ENCODE measurements at places on chromosomes 3 and 15.

- DNase-seq = no peak
Measured at GRCh38 chr15:49686599-49686998, 65.8 kb downstream of the DTWD1 start.

DNA sequence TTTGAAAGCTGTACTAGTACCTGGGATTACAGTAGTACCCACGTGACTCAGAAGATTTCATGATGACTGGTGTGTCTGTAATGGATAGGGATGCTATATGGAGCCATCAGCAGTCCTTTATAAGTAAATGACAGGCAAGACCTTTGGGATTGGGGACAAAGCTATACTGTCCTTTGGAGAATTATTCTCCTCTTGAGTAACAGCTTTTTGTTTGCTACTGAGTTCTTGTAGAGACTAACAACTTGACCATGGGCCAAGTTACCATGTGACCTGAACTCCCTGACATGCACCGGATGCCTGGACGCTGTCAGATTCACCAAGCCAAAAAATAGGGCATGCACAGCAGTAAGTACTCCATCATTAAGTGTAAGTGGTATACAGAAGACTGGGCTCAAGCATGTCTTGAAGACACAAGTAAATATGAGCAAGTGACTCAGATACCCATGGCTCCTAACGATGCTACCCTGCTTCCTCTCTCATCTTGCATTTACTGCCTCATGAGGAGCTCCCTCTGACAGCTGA is 12.9 kb downstream of the SEC11A start:
- DNase-seq = no peak

GRCh38 chr3:177883957-177884356 is 652.3 kb upstream of the KCNMB2 start:
- no peak for DNase-seq

- no peak for DNase-seq
Measured at GRCh38 chr3:157128771-157129681, 30.9 kb downstream of the CCNL1 start.

GRCh38 chr3:198032039-198032936 is 72.3 kb downstream of the LMLN start:
- no peak for DNase-seq

GRCh38 chr3:140290105-140290504 is 355.1 kb downstream of the CLSTN2 start:
- no peak for DNase-seq

- no peak for DNase-seq
Measured at GRCh38 chr15:58212909-58213526, 74.8 kb downstream of the AQP9 start.

DNA sequence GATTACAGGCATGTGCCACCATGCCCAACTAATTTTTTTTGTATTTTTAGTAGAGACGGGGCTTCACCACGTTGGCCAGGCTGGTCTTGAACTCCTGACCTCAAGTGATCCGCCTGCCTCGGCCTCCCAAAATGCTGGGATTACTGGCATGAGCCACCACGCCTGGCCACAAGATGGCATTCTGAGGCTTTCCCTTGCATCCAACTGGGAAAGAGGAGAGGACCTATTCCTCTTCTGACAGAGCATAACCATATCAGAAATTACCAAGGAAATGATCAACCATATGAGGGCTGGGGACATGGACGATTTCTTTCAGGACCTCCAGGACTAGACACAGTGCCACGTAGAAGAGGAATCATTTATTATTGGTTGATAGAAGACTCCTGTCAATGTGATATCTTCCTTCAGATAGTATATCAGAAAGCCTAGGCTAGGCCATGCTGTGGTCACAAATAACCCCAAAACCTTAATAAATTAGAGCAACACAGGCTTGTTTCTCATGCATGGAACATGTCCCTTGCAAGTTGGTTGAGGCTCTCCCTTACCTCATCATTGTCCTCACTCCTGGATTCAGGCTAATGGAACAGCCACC is 372.3 kb upstream of the IL12A start:
- DNase-seq = no peak

DNA sequence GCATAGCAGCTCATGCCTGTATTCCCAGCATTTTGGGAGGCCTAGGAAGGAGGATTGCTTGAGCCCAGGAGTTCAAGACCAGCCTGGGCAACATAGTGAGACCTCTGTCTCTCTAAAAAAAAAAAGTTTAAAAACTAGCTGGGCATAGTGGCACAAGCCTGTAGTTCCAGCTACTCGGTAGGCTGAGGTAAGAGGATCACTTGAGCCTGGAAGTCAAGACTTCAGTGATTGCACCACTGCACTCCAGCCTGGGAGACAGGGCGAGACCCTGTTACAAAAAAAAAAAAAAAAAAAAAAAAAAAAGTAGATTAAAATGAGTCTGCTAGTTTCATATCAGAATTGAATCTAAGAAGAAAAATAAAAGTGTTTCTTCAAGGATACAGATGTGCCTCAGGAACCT is 32.4 kb upstream of the ANPEP start:
- DNase-seq = no peak

DNA sequence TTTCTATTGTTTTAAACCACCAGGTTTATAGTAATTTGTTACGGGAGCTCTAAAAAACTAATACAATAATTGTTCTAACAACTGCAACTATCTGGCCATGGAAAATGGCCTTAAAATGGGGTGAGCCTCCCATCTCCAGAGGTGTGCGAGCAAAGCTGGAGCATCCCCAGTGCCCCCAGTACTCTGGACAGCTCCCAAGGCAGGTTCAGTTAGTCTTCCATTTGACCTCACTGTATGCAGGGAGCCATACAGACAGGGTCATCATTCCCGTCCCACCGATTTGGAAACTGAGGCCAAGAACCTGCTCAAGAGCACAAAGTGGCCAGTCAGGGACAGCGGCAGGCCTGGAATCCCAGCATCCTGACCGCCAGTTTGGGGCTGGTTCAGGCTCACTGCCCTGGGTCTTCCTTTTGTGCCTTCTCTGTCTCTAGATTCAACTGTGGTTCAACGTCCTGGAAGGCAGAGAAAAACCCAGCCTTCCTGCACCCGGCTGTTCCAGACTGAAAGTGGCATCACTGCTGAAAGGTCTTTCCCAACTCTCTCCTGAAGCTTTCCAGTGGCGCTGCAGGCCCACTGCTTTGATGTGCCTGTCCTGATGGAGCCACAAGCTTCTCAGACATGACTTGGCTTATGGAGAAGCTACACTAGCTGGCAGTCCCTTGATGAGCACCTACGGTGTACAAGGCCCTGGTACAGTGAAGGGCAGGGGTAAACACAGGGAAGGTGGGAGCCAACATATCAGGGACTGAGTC is 76.6 kb upstream of the LINGO1 start:
- DNase-seq = no peak

DNA sequence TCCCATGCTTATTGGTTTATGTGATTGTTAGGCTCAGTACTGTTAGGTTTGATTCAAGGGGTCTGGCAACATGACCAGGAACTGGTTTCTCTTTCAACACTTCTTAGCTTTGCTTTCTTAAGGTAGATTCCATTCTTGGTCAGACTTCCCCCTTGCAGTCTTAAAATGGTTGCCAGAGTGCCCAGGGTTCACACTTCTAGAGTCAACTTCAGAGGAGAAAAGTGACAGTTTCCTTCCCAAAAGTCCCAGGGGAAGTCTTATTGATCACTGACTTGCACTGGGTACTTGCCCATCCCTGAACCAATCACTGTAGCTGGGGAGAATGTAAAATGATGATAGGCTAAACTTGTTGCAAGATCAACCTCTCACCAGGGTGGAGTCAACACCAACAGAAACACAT is 14.1 kb downstream of the MGLL start:
- no peak for DNase-seq

DNA sequence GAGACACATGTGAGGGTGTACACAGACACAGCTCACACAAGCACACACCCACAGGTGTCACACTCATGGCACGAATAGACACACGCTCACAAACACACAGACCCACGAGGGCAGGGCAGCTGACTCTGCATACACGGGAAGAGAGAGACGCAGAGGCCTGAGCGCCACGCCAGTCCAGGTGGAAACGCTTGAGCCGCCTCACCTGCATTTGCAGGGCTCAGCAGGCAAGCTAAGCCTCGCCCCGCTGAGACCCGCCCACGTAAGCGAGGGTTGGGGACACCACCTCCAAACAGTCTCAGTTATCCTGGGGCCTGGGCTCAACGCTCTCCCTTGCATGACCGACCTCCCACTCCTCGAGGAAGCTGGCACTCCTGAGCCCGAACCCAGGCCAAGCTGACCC is 73.2 kb downstream of the TLE3 start:
- no peak for DNase-seq

- DNase-seq = no peak
Measured at GRCh38 chr15:33902043-33902442, 66.3 kb upstream of the CHRM5 start.

- DNase-seq = no peak
Measured at GRCh38 chr3:98952404-98952803, 50.9 kb upstream of the DCBLD2 start.

DNA sequence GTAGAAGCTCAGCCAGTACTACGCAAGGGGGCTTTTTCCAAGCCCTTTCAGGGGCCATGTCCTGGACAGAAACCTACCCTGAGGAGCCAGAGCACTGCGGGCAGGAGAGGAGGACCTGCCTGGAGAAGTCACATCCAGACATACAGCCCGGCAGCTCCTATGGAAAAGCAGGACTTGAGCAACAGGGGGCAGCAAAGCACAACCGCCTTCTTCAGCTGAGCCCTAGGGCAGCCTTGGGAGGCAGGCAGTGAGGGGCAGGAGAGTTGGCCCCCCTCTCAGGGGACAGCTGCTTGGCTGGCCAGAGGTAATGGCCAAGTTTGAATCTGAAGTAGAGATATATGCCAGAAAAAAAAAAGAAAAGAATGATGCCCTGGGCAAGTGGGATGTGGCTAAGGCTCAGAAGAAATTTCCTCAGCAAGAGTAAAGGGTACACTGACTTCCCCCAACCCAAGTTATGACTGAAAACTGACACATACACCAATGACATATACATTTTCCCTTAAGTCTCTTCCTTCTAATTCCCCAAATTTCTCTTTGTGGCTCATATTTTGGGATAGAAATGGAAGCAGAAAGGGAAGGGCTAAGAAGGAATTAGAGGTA is 56.9 kb downstream of the CYP19A1 start:
- no peak for DNase-seq

GRCh38 chr15:100263721-100264455 is 77.9 kb downstream of the ADAMTS17 start:
- no peak for DNase-seq
